Activated CD4-positive, alpha-beta T cell treated with anti-CD3 and anti-CD28 coated beads for 24 hours (primary cell): ENCODE measurements at places on chromosomes 12 and 14.

DNA sequence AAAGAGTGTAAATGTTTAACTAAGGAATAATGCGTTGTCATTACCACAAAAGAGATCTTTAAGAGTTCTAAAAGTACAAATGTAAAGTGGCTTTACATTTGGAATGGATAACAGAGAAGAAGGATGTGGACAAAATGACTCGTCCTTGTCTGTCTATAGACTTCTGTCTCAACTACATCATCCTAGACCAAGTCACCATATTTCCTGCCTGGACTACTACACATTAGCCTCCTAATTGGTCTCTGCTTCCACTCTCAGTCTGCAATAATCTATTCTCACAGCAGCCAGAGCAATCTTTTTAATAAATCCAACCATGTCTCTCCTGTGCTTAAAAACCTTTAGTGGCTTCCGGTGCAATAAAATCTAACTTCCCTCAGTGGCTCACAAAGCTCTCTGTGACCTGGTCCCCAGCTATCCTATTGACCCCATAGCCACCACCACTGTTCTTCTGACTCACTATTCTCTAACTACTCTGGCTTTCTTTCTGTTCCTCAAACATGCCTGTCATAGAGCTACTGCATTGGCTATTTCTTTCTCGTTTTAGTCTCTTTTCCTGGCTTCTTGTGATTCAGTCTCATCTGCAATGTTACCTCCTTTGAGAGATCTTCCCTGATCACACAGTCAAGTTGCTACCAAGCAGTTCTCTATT, 91.1 kb downstream of the MYF5 start:
- no peak for DNase-seq

DNA sequence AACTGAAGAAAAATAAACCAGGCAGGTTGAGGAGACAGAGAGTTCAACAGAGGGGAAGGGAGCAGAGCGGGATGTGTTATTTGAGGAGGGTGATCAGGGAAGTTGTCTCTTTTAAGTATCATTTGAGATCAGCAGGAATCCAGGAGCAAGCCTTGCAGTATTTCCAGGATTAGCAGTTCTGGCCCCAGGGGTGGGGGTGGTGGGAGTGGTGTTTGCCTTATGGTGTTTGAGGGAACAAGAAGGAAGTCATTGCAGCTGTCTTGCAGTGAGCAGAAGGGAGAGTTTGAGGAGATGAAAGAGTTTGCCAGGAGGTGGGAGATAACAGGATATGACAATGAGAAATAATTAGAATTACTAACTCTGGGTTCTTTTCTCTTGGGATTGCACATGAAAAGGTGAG, 418.6 kb downstream of the NELL2 start:
- DNase-seq = no peak

DNA sequence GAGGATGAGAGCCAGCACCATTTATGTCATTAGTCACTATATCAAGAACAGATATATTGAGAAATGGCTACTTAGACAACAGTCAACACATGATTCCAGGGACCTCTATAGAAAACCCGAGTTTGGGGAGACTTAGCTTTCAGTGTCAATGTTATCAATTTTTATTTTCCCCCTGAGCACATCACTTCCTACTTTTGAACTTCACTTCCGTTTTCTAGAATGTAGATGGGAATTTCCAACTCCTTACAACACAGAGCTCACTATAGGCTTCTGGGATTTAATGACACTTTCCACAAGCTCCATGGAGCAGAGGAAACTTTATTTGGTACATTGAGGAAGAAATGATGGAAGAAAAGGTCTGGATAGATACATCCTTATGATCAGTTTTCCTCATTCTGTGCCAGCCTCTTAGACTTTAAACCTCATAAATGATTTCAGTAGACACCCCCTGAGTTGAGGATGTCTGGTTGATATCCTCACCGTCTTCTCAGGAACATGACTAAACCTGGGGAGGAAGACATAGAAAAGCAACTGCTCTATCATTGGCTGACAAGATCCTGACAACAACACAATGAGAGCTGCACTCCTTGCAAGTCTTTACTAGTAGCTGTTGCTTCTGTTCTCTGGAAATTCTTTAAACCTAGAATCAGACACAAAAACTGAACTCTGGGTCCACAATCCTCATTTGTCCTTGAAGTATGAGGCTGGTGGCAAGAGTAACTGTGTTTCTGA, 449.4 kb upstream of the OR4E1 start:
- DNase-seq = no peak

DNA sequence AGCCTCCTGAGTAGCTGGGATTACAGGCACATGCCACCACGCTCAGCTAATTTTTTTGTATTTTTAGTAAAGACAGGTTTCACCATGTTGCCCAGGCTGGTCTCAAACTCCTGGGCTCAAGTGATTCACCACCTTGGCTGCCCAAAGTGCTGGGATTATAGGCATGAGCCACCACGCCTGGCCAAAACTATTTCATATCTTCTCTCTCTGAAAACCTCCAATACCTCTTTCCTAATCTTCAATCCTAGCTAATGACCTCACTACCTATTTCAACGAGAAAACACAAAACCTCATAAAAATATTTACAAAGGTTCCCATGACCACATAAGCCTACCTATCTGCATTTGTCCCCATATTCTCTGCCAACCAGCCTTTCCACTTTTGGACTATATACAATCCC, 32.3 kb upstream of the ANKS1B start:
- no peak for DNase-seq

DNA sequence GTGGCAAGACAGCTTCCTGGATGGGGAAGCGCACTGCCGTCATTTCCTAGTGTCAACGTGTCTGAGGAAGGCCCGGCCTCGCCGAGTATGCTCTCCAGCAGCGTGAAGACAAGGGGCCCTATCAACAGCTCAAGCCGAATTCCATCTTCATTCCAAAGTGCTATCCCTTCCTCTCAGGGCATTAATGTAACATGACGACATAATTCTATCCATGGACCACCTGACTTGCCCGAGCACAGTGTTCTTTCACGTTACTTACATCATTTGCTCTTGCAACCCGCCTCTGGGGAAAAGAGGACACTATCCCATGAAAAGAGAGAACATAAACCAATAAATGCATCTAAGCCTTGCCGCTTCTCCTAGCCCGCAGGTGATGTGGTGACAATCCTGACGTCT, 22.9 kb downstream of the CCDC92 start:
- DNase-seq = no peak

GRCh38 chr12:105843561-105843960, 295.2 kb downstream of the NUAK1 start:
- no peak for DNase-seq

GRCh38 chr12:55034218-55034617, 14.4 kb downstream of the NEUROD4 start:
- no peak for DNase-seq

DNA sequence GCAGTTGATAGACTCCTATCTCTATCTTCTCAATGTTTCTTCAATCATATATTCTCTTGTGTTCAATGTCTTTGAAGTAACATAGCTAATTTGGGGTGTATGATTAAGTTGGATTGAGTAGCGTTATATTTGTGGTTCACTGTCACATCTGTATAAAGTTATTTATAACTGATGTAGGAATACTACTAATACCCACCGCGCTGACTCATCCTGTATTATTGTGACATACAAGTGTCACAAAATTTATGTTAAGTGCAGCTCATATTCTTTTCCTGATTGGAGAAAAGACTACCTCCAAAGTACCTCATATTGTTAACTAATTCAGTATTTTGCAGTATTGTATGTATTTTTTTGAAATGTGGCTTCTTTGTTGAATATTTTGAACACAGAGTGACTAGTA, 940.8 kb downstream of the SLC6A15 start:
- DNase-seq = no peak

- DNase-seq = no peak
Observed at GRCh38 chr14:71355324-71356201, 448.3 kb downstream of the PCNX1 start.

GRCh38 chr12:85523197-85523596, 243.2 kb downstream of the ALX1 start:
- no peak for DNase-seq

GRCh38 chr12:127235761-127236160, 1031.2 kb upstream of the TMEM132C start:
- no peak for DNase-seq

GRCh38 chr12:113854385-113855142, 111.6 kb downstream of the RBM19 start:
- no peak for DNase-seq

DNA sequence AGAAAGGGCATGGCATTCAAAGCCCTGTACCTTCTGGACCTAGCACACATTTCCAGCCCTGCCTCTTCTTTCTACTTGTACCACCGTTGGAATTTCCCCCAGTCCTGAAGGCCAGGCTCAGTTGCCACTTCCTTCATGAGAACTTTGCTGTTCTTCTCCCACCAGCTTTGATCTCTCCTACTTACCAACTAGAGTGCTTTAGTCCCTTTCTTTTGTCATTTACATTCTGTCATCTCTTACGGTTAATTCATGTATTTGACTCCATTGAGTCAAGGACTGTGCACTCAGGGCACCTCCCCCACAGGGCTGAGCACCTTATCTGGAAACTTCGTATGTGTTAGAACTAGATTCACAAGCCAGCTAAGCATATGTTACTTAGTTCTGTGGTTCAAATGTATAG, 26.3 kb downstream of the BICDL1 start:
- peak; percentile 54 for DNase-seq

GRCh38 chr12:46675736-46676135, 150.1 kb downstream of the SLC38A4 start:
- no peak for DNase-seq

GRCh38 chr12:121926874-121927706, 8.7 kb downstream of the CFAP251 start:
- no peak for DNase-seq

DNA sequence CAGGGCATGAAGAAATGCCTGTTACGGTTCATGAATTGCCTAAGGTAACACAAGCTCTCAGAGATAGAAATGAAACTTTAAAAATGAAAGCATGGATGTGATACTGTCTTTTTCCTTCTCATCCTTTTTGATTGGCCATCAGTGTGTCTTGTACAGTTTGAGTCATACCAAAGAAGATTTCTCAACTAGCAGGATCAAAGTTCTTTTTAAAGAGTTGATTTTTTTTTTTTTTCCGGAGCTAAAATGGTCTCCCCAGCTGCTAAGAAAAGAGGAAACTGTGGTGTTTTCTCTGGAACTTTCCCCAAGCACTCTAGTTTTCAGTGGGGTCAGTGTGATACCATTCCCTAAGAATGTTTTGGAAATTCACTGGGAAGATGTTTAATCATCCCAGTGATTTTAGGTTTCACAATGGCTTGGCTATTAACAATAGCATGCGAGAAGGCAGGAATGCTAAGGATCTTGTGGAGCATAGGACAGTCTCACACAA, 105.0 kb downstream of the ETNK1 start:
- DNase-seq = no peak

- no peak for DNase-seq
Observed at GRCh38 chr12:69623970-69624369, 13.3 kb upstream of the LRRC10 start.

DNA sequence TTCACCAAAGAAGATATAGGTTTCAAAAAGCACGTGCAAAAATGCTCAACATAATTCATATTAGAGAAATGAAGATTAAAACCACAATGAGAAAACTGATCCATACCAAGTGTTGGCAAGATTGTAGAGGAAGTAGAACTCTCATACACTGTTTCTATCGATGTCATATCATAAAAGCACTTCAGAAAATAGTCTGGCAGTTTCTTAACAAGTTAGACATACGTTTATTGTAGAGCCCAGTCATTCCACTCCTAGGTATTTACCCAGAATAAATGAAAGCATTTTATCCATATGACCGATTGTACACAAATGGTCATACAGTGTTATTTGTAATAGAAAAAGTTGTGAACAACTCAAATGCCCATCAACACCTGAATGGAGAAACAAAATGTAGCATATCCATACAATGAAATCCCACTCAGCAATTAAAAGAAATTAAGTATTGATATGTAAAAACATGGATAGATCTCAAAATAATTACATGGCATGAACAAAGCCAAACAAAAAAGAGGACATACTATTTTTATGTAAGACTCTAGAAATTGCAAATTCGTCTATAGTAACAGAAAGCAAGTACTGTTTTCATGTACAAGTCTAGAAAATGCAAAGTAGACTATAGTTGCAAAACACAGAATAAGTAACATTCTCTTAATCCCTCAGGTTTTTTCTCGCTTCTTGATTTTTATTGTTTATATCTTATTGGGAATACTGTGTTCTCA, 41.0 kb downstream of the USP15 start:
- DNase-seq = no peak

DNA sequence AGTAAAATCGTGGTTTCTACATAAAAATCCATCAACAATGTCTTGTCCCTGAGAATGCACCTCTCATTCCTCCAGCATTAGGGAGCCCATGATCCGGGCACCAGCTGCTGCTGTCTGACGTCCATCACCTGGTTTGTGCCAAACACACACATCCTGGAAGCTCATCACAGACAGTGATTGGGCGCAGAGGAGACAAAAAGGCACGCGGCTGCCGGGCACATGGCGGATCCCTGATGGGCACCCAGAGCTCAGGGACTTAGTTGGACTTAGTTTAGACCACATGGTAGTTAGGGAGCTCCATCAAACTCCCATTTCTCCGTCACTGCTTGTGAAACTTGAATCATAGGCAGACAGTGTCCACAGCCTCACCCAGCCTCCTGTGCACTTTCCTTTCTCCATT, 1059.3 kb downstream of the TMEM121 start:
- DNase-seq = no peak
